ENCODE measurements at places on chromosomes 4 and X. TPM values are rescaled to one million over a fixed set of nuclear protein-coding genes. Genes with fewer than 3 reads are reported as not detected.
A peak's percentile ranks its signal among the peaks of the same experiment; 100 is the strongest.

GRCh38 chrX:110941906-110942305 lies 146.3 kb upstream of the CHRDL1 start:
- DNase-seq = no peak

GRCh38 chrX:129565046-129565650 lies 25.1 kb downstream of the OCRL start:
- no peak for DNase-seq

DNA sequence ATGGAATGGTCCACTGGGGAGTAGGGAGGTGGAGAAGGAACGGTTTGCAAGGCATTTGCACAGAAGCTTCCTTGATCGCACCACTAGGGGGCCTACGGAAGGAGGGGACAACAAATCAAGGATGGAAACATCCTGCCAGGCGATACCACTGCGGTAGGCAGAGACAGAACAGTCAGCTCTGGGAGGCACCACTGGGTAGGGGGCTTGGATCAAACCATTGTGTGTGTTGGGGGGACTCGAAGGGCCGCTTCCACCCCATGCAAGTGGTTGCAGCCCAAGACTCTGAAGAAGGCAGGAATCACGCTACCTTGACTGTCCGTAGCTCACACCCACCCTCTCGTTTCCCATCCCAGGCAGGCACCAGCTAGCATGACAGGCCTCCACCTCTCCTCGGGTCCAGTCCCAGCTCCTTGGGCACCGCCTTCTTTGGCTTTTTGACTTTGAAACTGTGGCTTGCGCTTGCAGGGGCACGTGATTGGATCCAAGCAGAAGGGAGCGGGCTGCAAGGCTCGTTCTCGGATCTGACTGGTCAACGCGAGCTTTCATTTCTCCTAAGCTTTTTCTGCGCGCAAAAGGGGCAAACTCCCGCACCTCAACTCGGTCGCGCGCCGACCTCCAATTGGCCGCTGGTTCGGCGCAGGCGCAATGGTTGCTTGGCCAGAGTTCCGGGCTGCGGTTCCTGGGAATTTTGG lies 28.4 kb downstream of the GAGE1 start:
- DNase-seq = no peak

- DNase-seq = no peak
These were observed 190.6 kb downstream of the NSUN7 start for GRCh38 chr4:40940317-40940741.

The POLN gene
- total RNA-seq = 12.8 TPM

DNA sequence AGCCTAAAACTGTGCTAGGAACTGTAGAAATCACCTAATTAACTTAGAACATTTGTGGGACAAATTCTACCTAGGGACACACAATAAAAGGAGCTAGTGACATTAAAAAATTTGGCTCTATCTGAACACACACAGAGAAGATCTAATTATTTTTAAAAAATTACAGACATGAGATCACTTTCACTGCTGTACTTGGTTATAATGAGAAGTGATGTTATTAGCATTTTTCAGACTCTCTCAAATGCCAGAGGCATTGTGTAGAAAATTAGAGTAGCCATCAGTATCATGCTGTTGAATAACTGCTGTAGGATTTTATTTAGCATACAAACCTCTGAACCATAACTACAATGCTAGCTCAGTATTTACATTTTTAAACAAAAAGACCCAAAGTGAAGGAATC lies 109.1 kb upstream of the ANK2 start:
- no peak for DNase-seq

DNA sequence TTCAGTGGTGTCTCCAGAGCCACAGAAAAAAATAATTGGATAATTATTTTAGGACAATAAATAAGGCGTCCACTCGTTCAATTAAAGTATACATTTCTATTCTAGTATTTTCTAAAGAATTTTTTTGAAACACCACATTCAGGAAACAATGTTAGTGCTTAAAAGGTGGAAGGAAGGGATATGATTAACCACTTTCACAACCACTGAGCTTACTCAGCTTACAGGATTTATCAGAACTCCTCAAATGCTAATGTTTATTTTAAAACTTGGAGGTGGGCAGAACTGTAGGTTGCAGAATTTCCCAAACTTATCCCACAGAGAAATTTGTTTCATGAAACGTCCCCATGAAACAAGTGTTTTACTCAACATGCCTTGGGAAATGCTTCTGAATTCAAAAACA lies 54.3 kb upstream of the MAGEB2 start:
- DNase-seq = no peak

DNA sequence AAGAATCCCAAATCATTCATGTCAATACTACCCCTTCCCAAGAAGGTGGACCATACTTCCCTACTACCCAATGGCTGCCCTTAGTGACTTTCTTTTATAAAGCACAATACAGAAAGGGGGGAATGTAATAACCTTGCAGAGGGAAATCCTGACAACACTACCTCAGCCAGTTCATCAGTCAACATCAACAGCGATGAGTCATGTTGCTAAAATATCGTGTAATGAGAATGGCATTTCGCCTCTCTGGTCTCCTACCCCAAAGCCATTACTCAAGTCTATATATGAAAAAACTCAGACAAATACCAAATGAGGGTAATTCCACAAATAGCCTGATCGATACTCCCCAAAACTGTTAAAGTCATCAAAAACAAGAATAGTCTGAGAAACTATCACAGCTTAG lies 3.3 kb upstream of the MAGEA8 start:
- DNase-seq = no peak

The SCML2 gene
- 2.1 TPM for total RNA-seq

DNA sequence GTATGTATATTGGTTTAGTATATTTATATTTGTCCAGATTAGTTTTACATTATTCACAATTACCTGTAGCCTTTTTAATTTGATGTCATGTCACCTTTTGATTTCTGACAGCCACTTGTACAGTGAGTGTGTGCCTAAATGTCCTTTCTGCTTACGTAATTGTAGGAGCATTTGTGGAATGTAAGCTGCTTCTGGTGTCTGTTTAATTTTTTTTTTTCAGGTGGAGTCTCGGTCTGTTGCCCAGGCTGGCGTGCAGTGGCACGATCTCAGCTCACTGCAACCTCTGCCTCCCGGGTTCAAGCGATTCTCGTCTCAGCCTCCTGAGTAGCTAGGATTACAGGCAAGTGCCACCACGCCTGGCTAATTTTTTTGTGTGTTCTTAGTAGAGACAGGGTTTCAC lies 91.2 kb upstream of the XAGE2 start:
- DNase-seq = no peak

DNA sequence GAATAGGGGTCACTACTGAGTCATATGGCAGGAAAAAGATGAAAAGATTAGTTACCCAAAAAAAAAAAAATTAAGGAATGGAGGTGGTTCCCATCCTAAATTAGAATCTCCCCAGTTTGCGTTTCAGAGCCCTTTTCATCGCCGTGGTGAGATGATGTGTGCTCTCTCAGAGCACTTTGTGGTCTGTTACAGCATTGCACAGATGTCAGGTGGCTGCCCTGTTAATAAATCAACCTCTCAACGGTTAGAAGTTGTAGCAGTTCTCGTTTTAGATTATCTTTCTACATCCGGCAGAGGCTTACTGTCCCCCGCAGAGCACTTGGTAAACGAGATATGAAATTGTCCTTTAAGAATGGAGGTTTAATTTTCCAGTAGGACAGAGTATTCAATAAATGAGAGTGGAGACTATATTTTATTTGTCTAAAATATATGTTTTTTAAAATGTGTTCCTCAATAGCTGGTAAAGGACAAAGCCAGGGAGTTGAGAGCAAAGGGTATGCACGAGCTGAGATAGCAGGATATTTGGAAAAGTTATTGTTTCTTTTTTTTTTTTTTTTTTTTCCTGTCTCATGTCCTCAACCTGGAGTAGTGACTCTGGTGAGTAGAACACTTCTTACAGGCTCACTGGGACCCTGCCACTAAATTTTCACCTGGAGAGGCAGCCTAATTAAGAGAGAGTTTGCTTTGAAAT lies 26.9 kb downstream of the AFF1 start:
- no peak for DNase-seq

GRCh38 chr4:84966382-84967242 lies at the start of gene WDFY3:
TSS of gene WDFY3 (minus strand) at chr4:84966690. CDS start at chr4:84860591, 106,099 bp downstream.
- DNase-seq = peak; percentile 91

GRCh38 chr4:144090744-144091143 lies 49.8 kb downstream of the GYPA start:
- DNase-seq = no peak

The RHOXF2 gene
- total RNA-seq = not detected

- no peak for DNase-seq
These were observed 105.0 kb downstream of the ARSJ start for GRCh38 chr4:113874480-113874879.

The RHOH gene
- total RNA-seq = 3.9 TPM

The HSD17B13 gene
- total RNA-seq = 1.4 TPM

DNA sequence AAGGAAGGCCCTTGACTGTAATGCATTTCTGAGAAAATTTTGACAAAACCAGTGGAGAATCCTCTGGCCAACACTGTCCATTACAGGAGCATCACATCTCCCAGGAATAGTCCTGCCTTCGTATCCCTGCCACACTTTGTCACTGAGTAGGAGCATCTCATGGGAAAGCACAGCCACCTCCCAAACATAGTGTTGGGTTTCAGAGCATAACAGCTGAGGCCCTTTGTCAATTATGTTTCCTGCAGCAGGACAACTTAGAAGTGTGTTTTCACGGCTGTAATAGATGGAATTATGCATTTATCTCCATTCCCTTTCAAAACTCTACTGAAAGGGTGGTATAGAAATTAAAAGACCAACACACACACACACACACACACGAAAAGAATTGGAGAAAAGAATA lies 91.1 kb upstream of the SMAD1 start:
- DNase-seq = no peak

The PPEF2 gene
- total RNA-seq = not detected

DNA sequence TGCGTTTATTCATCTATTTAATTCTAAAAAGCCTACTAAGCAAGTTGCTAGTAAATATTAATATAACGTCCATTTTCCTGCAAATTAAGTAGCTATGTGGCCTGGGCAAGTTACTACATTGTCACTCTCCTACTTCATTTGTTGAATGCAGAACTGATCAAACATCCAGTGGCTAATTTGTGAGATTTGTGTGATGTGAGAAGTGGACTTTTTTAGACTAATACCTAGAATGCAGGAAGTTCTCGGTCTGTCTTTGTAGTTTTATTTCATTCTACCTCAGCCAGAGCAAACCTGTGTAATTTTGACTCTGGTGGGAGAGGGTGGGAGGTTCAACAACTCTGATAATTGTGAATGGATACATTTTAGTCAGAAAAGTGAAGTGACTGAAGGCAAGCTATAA lies 840 bp downstream of the GUF1 start:
- no peak for DNase-seq

The FTHL17 gene
- not detected for total RNA-seq

DNA sequence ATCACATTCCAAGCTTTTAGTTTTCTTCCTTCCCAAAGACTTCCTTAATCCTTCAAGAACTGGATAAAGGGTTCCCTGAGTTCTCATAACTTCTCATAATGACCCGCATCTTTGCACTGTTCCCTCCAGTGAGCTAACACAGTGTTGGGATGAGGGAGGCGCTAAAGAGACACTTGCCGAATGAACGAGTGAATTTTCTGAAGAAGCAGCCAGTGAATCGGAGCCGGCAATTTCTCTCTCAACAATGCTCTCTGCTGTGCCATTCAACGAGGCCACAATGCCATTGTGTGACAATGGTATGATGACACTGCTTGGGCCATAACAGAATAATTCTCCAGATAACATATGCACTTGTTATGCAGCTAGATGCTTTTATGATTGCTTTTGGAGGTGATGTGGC lies 51.4 kb upstream of the ZFP42 start:
- no peak for DNase-seq

The RIPPLY1 gene
- total RNA-seq = not detected

The CCDC110 gene
- 0.19 TPM for total RNA-seq

GRCh38 chrX:71171110-71171801 lies 26.6 kb downstream of the NLGN3 start:
- peak; percentile 59 for DNase-seq

The KLF8 gene
- 22.2 TPM for total RNA-seq

- no peak for DNase-seq
These were observed 86.2 kb upstream of the BLTP1 start for GRCh38 chr4:122065915-122066314.

The NKX3-2 gene
- total RNA-seq = 1.3 TPM

DNA sequence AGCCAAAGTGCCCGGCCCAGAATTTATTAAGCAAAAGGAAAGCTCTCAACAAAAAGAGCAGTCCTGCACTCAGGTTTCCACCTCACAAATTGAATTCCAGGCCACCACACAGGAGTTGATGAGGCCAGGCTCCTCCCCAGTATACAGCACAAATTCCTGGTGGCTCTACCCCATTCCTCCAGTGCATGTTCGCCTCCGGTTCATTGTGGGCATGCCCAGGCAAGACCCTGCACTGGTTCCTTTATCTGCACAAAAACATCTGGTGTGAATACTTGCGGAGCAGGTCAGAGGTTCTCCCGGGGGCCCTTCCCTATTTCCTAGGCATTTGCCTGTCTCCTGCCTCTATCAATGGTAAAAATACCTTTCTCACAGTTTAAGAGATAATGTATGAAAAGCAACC lies 195.2 kb upstream of the ANXA10 start:
- no peak for DNase-seq

DNA sequence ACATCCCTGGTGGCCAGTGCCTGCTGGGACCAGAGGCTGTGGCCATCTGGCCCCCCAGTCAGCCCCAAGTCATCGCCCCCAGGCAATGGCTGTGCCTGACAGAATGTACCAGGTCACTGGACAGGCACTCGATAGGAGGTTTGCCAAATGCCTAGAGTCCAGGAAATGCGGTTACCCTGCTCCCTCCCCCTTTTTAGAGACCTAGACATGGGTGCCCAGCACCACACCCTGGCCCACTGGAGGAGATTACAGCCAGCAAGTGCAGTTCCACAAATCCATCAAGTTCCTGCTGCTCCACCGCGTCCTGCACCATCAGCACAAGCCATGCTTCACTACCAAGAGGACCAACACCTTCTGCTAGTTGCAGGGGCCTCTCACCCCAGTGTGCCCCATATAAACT lies 16.2 kb upstream of the ZFX start:
- no peak for DNase-seq

The HMX1 gene
- total RNA-seq = not detected

The UGT2B15 gene
- not detected for total RNA-seq

DNA sequence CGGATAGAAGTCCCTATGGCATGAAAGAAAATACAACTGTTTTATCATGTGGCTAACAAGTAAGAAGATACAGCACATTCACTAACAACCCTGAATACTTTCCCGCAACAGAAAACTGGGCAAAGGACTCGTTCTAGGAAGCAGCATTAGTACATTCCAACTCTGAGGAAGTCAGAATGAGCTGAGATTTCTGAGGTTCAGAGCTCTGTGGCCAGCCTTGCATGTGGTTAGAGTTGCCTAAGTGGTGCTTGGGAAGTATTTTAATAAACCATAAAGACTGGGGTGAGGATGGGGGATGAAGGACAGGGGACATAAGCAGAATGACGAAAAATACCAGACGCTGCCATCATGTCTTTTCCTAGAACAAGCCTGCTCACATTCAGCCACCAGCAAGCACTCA lies 82.2 kb downstream of the EFHC2 start:
- no peak for DNase-seq
